ENCODE measurements at places on chromosomes 7 and 10. TPM values are rescaled to one million over a fixed set of nuclear protein-coding genes. Genes with fewer than 3 reads are reported as not detected.

DNA sequence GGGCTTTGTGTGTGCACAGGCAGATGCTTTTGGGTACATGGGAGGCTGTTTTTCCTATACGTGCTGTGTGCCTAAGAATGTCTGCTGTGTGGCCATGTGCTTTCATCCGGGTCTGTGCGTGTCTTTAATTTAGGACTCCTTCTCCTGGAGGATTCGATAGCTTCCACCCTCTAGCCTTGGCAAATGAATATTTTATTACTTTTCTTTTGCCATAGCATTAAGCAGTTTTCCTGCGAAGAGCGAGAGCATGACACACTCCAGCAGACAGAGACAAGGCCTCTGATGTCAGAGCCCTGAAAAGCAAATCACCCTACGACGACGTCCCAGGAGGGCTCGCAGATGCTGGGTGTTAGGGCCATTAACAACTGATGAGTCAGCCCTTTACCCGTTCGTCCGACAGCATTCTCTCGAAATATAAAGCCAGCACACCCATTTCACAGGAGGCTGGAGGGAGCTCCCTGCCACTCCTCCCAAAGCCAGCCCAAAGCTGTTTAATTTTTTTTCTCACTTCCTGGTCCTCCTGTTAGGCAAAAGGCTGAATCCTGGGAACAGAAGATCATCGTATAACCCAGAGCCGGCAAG, 311.3 kb upstream of the ZMIZ1 start:
- no peak for DNase-seq

DNA sequence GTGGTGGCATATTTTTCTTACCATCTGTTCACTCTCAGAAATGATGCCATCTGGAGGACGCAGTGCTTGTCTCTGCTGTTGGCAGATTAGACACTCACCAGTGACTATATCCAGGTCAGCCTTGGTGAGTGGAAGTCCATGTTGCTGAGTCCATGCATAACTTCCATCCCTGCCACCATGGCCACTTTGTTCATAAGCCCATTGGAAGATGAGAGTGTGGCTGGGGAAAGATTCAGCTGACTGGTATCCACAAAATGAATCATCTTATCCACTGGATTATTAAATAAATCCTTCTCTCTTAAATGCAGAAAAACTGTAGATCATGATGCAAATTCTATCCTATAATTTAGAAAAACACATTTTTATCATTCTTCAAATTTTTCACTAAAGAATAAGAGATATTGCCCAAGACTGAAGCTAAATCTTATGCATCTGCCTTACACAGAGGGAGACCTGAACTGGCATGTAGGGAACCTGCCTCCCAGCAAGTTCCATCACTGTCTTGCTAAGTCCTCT, 726.9 kb downstream of the TNS3 start:
- no peak for DNase-seq

GRCh38 chr7:108158776-108159175, 28.6 kb upstream of the LAMB4 start:
- no peak for DNase-seq

GRCh38 chr7:130358471-130358870, 13.9 kb downstream of the CPA5 start:
- DNase-seq: no peak

The SLC4A2 gene
- 99.6 TPM for total RNA-seq

- DNase-seq: no peak
These were observed 38.8 kb downstream of the PRKAG2 start for GRCh38 chr7:151838072-151838471.

The CTTNBP2 gene
- total RNA-seq: not detected

DNA sequence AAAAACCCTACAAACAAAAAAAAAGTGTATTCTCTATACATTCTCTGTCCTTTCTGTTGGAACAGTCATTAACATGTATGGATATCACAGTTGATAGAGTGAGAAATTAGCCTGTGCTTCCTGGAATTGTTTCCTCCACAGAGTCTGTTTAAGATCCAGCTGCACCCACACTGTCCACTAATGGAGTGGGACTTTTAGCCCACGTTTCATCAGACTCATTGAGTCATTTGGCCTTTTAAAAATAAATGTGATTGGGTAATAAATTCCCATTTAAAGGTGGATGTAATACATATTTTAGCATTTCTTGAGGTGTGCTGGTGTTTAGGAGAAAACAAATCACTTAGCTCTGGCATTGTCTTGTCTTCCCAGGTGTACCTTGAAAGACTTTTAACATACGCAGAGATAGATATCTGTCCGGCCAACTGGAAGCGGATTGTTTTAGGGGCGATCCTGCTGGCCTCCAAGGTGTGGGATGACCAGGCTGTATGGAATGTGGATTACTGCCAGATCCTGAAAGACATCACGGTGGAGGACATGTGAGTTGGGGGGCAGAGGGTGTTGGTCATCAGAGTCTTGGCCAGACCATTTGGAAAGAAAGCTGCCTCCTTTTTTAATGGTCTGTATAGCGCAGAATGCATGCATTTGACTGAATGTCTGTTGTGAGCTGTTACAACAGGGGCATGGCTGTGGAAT, 52.3 kb upstream of the GJD4 start:
- no peak for DNase-seq

DNA sequence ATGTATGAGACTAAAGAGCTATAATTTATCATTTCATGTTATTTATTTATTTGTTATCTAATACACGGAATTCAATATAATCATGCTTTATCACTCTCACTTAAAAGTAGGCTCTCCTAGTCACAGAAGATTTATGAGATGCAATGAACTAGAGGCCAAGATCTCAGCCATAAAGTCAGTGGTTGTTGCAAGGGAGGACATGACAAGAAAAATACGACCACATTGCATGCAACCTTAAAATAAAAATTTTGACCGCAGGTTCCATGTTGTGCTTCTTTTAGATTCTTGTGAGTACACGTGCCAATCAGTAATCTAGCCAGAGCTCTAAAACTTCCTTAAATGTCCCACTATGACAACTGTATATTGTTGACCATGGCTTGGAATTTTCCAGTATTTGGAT, 75.9 kb upstream of the SP8 start:
- no peak for DNase-seq

DNA sequence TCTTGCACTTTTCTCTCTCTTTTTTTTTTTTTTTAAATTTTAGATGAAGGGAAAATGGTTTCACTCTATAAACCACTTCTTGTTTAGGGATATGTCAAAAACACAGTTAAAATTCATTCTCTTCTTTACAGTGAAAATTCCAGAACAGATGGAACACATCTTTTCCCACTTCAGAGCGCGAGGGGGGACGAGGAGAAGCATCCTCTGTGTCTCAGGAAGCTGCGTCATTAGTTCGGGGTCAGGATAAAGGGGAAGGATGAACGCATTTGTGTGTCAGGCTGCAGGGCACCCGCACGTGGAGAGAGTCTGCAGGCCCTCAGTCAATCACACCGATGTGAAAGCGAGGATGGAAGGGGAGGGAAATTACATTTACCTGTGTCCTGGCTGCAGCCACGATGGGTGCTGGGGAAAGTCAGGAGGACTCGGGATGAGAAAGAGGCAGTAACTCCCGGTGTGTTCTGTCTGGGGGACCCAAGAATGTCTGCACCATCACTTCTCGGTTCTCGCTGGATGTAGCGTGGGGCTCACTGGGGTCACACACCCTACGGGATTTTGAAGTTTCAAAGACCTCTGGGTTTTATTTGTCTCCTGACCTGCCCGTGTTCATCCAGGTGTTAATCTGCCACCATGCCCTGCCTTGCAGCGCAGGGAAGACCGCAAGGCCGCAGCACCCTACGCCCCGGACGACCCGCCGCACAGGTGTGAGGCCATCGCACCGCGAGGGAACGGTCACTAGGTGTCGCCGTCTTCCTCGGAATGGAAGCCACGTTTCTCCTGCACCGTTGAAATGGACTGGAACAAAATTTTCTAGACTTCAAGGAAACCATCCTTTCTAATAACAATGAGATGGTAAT, 66.7 kb upstream of the PITRM1 start:
- no peak for DNase-seq

The OR13A1 gene
- total RNA-seq: not detected

DNA sequence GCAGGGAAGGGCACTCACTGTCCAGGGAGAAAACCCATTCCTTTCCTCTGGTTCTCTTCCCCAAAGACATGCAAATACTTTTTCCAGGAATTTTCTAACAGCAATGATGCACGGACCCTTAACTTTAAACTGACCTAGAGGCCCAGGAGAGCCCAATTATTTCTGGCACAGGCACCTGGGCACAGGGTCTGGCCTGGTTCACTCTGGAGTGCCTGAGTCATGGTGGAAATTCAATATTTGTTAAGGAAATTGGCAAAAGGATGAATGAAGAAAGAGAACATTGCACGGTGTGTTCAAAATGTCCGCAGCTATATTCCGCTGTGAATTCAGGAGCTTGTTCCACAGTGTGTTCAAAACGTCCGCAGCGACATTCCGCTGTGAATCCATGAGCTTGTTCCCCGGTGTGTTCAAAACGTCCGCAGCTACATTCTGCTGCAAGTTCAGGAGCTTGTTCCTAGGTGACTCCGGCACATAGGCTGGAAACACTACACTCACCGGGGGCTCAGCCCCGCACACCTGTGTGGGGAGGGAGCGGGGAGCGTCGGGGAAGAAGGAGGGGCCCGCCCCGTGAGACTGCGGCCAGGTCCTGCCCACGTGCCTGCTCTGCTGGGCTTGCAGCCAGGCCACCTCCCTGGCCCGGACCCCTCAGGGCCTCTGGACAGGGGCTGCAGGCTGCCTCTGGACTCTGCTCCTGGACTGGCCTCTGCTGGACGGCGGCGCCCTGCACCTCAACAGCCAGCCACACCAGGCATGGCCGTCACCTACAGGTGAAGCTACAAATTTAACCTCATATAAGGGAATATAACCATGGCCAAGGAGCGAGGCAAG, 72.0 kb upstream of the FAM20C start:
- no peak for DNase-seq

- no peak for DNase-seq
These were observed 70.8 kb downstream of the RBM33 start for GRCh38 chr7:155715111-155715805.

DNA sequence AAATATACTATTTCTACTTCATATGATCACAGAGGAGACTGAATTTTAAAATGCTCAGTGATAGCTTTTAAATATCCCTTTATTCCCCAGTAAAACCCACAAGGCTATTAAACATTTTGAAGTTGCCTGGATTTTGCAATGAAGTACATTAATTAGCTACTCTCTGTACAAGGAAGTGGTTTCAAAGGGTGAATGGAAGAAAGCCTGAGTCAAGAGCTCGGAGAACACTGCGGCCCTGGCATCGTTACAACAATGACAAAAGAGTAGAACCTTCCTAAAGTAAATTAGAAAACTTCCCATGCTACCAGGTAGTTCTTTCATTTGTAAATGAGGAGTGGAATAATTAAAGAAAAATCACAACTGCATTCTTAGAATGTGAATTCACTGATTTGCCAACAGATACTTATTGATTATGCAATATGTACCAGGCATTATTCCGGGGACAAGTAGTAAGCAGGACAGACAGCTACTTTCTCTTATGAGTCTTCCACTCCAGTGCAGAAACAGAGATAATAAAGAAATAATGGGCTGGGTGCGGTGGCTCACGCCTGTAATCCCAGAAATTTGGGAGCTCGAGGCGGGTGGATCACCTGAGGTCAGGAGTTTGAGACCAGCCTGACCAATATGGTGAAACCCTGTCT, 63.0 kb downstream of the ZNF22 start:
- no peak for DNase-seq

- DNase-seq: no peak
These were observed 68.4 kb downstream of the ZRANB1 start for GRCh38 chr10:125010362-125010761.

DNA sequence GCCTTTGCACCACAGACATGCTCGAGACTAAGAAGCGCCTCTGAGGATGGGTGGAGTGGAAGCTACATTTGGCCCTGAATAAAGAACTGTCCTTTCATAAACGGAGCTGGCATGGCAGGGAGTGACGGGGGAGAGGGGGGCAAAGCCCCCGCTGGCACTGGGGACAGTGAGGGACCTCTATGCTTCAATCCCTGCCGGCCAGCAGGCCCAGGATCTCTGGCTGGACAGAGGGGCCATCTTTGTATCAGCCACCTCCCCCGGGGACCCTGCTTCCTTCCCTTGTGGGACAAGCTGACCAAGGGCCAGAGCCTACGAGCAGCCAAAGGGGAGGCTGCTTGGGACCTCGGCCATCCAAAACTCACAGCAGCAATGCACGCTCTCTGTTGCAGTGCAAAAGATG, 28.2 kb upstream of the ECHDC3 start:
- DNase-seq: no peak

GRCh38 chr10:26743091-26743490, 45.6 kb downstream of the PDSS1 start:
- DNase-seq: no peak

DNA sequence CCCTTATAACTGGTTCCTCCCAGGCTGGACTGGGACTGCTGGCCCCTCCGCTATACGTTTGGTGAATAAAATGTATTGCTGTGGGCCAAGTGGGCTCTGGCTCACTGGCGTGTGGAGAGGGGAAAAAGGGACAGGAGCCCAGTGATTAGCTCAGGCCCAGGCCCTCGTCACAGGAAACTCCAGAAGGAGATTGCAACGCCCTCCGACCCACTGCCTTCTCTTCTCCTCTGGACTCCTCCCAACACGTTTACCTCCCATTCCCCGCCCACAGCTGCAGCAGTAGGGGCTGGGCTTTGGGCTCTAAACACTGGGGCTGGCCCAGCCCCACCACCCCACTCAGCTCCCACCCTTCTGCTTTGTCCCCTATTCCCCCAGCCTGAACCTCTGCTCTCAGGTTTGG, 173.9 kb downstream of the NEURL1 start:
- no peak for DNase-seq

DNA sequence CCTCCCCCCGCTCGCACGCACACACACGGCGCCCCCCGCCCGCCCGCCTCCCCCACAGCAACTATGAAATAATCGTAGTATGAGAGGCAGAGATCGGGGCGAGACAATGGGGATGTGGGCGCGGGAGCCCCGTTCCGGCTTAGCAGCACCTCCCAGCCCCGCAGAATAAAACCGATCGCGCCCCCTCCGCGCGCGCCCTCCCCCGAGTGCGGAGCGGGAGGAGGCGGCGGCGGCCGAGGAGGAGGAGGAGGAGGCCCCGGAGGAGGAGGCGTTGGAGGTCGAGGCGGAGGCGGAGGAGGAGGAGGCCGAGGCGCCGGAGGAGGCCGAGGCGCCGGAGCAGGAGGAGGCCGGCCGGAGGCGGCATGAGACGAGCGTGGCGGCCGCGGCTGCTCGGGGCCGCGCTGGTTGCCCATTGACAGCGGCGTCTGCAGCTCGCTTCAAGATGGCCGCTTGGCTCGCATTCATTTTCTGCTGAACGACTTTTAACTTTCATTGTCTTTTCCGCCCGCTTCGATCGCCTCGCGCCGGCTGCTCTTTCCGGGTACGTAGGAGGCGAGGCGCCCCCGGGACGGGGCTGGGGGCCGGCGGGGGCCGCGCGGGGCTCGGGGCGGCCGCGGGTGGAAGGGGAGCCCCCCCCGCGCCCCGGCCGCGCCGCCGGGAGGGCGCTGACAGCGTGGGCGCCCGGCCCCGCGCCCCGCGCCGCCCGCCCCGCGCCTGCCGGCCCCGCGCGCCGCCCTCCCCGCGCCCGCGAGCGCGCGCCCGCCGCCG, 441 bp downstream of the BMI1 start:
- peak; percentile 66 for DNase-seq

GRCh38 chr10:110966146-110966545, 46.7 kb downstream of the SHOC2 start:
- DNase-seq: no peak
